Endodermal cell (in vitro differentiated cells): ENCODE measurements at places on chromosomes 1 and 21. TPM values are rescaled to one million over a fixed set of nuclear protein-coding genes. Genes with fewer than 3 reads are reported as not detected.
A peak's percentile ranks its signal among the peaks of the same experiment; 100 is the strongest.

DNA sequence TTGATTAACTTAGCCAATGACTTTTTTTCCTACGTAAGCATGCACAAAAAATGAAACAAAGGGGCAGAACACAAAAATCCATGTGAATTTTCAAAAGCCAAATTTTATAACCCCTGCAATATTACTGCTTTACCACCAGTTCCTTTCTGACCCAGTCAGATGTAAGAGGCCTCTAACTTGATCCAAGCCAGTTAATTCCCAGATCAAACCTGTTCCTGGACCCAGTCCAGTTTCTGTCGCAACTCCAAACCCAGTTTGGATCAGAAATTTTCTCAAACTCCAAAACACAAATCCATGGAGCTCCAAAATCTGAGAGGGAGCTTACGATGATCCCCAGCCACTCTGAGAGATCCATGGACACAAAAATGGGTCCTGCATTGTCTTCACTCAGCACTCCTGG is 7.8 kb upstream of the ZYG11A start:
- DNase-seq, result no peak
- no peak overlapping the region for H3K4me3 ChIP-seq
- H3K36me3 ChIP-seq, result no peaks in the 10 kb centered on the region

DNA sequence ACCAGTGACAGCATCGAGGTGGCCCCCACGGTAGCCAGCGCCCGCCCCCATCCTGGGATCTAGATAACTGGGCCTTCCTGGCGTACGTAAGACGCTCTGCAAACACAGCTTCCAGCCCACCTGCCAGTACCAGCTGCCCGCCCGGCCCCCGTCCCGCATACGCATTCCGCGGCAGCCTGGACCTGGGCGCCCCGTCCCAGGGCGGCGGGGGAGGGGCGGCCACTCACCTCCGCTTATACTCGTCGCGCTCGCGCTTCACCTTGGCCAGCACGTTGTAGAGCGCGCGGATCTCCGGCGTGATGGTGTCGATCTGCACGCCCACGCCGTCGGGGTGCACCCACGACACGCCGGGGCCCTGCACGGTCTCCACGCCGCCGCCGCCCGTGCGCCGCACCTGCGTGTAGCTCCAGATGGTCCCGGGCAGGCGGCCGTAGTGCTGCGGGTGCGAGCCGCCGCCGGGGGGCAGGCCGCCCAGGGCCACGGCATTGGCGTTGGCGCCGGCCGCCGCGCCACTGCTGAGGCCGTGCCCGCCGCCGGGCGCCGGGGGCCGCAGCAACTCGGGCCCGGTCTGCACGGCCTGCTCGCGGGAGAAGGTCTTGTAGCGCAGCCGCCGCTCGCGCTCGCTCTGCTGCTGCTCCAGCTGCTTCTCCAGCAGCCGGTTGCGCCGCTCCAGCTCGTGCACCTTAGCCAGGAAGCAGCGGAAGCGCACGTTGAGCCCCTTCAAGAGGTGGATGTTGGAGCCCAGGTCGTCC is 859 bp downstream of the IFFO2 start:
- peaks cover 44% of the 10 kb centered on the region for H3K27me3 ChIP-seq
- peaks cover 9% of the 10 kb centered on the region for H3K4me1 ChIP-seq
- peak overlapping the region; percentile 80 for H3K4me3 ChIP-seq
- peak; percentile 84 for DNase-seq

GRCh38 chr1:163570071-163570470 is 248.3 kb downstream of the NUF2 start:
- H3K27me3 ChIP-seq, result no peaks in the 10 kb centered on the region
- H3K36me3 ChIP-seq, result no peaks in the 10 kb centered on the region
- no peak overlapping the region for H3K4me3 ChIP-seq

GRCh38 chr1:115134850-115135480 is 45.7 kb upstream of the TSPAN2 start:
- no peak for DNase-seq
- no peaks in the 10 kb centered on the region for H3K27me3 ChIP-seq
- no peak overlapping the region for H3K27ac ChIP-seq

DNA sequence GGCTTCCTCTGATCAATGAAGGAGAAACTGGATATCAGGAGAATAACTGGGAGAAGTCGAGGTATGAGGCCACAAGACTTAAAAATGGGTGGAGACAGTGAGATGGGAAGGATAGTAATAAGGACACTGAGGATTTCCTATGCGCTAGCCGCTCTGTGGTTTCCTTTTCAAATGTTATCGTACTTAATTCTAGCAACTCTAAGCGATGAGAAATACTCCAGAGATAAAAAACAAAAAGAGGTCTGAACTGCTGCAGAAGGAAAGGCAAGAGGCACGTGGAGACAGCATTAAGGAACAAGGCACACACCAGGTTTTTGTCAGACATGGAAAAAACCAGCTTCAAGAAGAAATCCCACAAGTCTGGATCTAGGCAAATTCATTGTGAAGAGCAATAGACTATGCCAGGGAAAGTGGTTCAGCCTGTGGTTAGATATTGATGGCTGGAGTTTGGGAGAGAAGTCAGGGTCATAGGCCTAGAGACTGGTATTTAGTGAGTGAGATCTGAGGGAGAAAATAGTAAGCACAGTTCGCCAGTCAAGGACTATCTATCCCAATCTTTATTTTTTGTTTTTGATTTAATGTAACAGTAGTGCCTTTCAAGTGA is 5.3 kb downstream of the CLCA2 start:
- no peaks in the 10 kb centered on the region for H3K36me3 ChIP-seq
- H3K4me3 ChIP-seq, result no peak overlapping the region
- no peak overlapping the region for H3K27ac ChIP-seq
- H3K27me3 ChIP-seq, result peaks cover 32% of the 10 kb centered on the region

- H3K4me3 ChIP-seq, result no peak overlapping the region
- no peaks in the 10 kb centered on the region for H3K36me3 ChIP-seq
- no peak for DNase-seq
- H3K4me1 ChIP-seq, result no peaks in the 10 kb centered on the region
- H3K27me3 ChIP-seq, result peaks cover 9% of the 10 kb centered on the region
Observed at GRCh38 chr1:177411381-177411780, 240.6 kb downstream of the BRINP2 start.

GRCh38 chr1:65431111-65431705 is 10.7 kb downstream of the LEPR start:
- peaks cover 10% of the 10 kb centered on the region for H3K4me1 ChIP-seq
- no peak overlapping the region for H3K27ac ChIP-seq
- no peaks in the 10 kb centered on the region for H3K27me3 ChIP-seq
- DNase-seq, result no peak

- H3K36me3 ChIP-seq, result no peaks in the 10 kb centered on the region
- no peaks in the 10 kb centered on the region for H3K27me3 ChIP-seq
- DNase-seq, result no peak
- H3K4me1 ChIP-seq, result peaks cover 13% of the 10 kb centered on the region
Observed at GRCh38 chr1:21305155-21305899, 15.1 kb upstream of the ECE1 start.

GRCh38 chr1:21669258-21670058 is at the start of gene RAP1GAP:
TSS of gene RAP1GAP (minus strand) at chr1:21669357. CDS start at chr1:21620032, 49,325 bp downstream.
- no peaks in the 10 kb centered on the region for H3K4me1 ChIP-seq
- peak; percentile 82 for DNase-seq
- peak within 1 kb of the TSS; percentile 77 for H3K4me3 ChIP-seq
- no peaks in the 10 kb centered on the region for H3K36me3 ChIP-seq

- H3K36me3 ChIP-seq, result no peaks in the 10 kb centered on the region
- no peaks in the 10 kb centered on the region for H3K27me3 ChIP-seq
- no peak overlapping the region for H3K27ac ChIP-seq
- no peak for DNase-seq
- H3K4me3 ChIP-seq, result no peak overlapping the region
Observed at GRCh38 chr1:184287001-184287400, 99.8 kb upstream of the C1orf21 start.

- no peaks in the 10 kb centered on the region for H3K27me3 ChIP-seq
- H3K27ac ChIP-seq, result no peak overlapping the region
- H3K4me3 ChIP-seq, result no peak overlapping the region
Observed at GRCh38 chr1:222716393-222716792, 4.0 kb downstream of the BROX start.

- no peak overlapping the region for H3K27ac ChIP-seq
- DNase-seq, result no peak
- H3K27me3 ChIP-seq, result no peaks in the 10 kb centered on the region
Observed at GRCh38 chr1:203144661-203145060, 17.1 kb downstream of the ADORA1 start.

- no peaks in the 10 kb centered on the region for H3K36me3 ChIP-seq
- no peak overlapping the region for H3K27ac ChIP-seq
- H3K27me3 ChIP-seq, result peaks cover 9% of the 10 kb centered on the region
- no peak overlapping the region for H3K4me3 ChIP-seq
Observed at GRCh38 chr1:103960045-103960444, 210.3 kb downstream of the AMY1C start.

DNA sequence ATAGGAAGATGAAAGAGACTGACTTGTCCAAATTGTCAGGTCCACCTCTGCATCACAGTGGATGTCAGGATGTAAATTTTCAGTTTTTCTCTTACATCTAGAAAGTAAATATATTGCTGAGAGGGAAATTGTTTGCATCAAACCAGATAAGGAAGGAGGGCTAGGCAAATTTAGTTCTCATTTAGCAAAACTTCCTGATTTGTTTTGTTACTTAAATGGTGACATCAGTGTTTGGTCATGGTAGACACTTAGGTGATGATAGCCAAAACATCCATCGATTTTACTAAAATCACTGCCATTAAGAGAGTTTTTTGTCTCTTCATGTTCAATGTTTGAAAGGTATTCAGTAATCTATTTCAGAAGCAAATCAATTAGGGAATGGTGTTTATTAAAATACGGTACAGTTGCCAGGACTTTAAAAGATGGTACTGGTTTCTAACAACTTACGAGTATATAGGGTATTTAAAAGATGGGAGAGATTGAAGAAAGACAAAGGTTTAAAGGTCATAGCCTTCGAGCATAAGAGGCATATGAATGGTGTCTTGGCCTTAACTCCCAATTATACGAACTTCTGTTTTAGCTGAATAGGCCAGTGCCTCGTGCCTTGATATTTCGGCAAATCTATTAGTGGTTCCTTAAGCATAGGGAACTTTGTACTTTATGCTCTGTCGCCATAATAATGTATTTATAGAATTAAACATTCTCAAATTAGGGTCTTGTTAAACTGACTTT is 3.0 kb downstream of the IER5 start:
- H3K36me3 ChIP-seq, result peaks cover 28% of the 10 kb centered on the region
- no peak overlapping the region for H3K27ac ChIP-seq
- H3K4me1 ChIP-seq, result peaks cover 5% of the 10 kb centered on the region
- DNase-seq, result no peak

DNA sequence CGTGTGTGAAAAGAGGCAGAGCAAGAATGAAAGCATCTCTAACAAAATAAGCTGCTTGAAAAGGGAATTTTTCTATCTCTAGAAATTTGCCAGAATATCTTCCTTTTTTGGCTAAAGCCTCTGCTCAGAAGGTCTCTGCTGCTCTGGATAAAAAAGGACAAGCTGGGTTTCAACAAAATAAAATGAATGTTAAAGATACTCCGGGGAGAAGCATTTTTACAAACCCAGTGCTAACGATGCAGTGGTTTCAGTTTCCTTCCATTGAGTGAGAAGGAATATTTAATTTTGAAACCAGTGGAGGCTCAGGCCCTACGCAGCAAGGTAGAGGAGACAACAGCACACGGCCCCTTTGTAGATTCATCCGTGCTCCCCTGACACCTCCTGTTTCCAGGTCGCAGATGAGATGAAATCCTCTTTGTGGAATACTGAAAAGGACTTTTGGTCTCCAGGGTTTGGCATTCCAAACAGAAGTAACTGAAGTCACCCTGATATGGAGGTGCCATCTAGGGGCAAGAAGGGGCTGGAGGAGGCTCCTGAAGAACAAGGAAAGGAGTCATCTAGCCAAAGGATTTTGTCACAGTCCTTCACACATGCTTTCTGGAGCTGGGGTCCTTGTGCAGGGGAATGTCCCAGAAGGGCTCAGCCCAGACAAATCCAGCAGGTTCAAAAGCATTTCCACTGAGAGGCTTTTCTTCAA is 65.7 kb upstream of the SYT6 start:
- H3K36me3 ChIP-seq, result no peaks in the 10 kb centered on the region
- peak; percentile 62 for DNase-seq
- no peak overlapping the region for H3K4me3 ChIP-seq
- peaks cover 38% of the 10 kb centered on the region for H3K27me3 ChIP-seq

DNA sequence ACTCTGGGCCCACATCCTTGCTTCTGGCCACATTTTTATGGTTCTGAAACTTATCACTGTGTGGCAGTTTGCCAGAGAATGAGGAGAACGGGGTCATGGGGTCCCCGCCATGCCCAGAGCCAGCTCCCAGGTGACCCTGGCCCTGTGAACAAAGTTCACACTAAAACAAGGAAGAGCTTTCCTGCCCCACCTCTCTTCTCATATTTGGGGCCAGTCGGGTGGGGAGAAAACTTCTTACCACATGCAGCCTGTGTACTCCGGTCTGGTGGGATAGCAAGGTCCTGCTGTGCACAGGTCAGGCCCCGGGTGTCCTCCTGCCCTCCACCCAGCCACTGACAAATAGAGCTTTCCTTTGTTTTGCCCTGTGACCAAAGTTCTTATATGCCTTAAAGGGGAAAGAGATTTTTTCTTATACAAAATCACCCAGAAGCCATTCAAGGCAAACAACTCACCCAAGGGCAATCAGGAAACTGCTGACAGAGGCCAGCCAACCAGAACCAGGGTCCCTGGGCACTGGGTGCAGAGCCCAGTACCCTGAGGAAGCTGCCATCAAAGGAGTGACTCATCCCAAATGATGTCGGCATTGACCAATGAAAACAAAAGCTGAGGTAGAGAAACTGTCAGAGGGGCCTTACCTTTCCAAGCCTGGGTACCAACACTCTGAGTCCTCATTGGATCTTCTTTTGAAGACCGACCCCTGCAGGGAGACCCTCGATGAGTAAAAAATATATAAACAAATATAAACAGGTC is 53.6 kb downstream of the OLIG1 start:
- H3K27me3 ChIP-seq, result peaks cover 13% of the 10 kb centered on the region
- no peak overlapping the region for H3K27ac ChIP-seq
- DNase-seq, result no peak
- no peaks in the 10 kb centered on the region for H3K36me3 ChIP-seq

- H3K27ac ChIP-seq, result no peak overlapping the region
- no peak for DNase-seq
- H3K4me3 ChIP-seq, result no peak overlapping the region
- no peaks in the 10 kb centered on the region for H3K4me1 ChIP-seq
- no peaks in the 10 kb centered on the region for H3K36me3 ChIP-seq
Observed at GRCh38 chr1:63935553-63935952, 161.7 kb downstream of the ROR1 start.

MED8 gene
- total RNA-seq, result 18.8 to 21.8 TPM (median 21.5 TPM) in 3 replicates

ACTN2 gene
- total RNA-seq, result 1.2 to 5.6 TPM (median 2.2 TPM) in 3 replicates

OR2L13 gene
- not detected in 2 replicates for total RNA-seq

LCE1E gene
- total RNA-seq, result not detected in 3 replicates

CFAP74 gene
- total RNA-seq, result 0.57 to 0.59 TPM (median 0.58 TPM) in 3 replicates

AVPR1B gene
- 0.11 and 0.18 TPM in 2 replicates for total RNA-seq

SYCP1 gene
- total RNA-seq, result not detected in 2 replicates

ESRRG gene
- 4.7 and 5.1 TPM in 2 replicates for total RNA-seq

GBP6 gene
- total RNA-seq, result 0.25 TPM in 1 of 3 replicates, not detected in the others

FAM229A gene
- 6.8 to 8.7 TPM (median 8.4 TPM) in 3 replicates for total RNA-seq

STIL gene
- 41.3 to 51.0 TPM (median 48.0 TPM) in 3 replicates for total RNA-seq
